A549 treated with AZD2906 at 1 μM for 4 hours (cell line): ENCODE measurements at places on chromosomes 6 and 20. TPM values are rescaled to one million over a fixed set of nuclear protein-coding genes. Genes with fewer than 3 reads are reported as not detected.

SERAC1 gene
- total RNA-seq = 2.4 to 4.6 TPM (median 3.0 TPM) in 5 replicates

TENT5A gene
- total RNA-seq = 1.00 to 1.4 TPM (median 1.1 TPM) in 5 replicates

MEI4 gene
- total RNA-seq = not detected in 5 replicates

PRKN gene
- 0.02 to 0.24 TPM (median 0.02 TPM) in 3 of 5 replicates, not detected in the others for total RNA-seq

NANP gene
- 6.2 to 8.7 TPM (median 7.3 TPM) in 5 replicates for total RNA-seq

BTN1A1 gene
- total RNA-seq = not detected in 5 replicates

HRH3 gene
- 0.02 TPM in 1 of 5 replicates, not detected in the others for total RNA-seq

VARS2 gene
- total RNA-seq = 14.1 to 15.9 TPM (median 15.6 TPM) in 5 replicates

FAM83C gene
- total RNA-seq = 0.11 to 0.20 TPM (median 0.15 TPM) in 5 replicates

SYNE1 gene
- total RNA-seq = 15.9 to 21.8 TPM (median 16.2 TPM) in 5 replicates

IL20RA gene
- total RNA-seq = 0.06 to 0.14 TPM in 2 of 5 replicates, not detected in the others

C6orf15 gene
- not detected in 5 replicates for total RNA-seq

EEF1E1 gene
- 51.9 to 76.9 TPM (median 59.1 TPM) in 5 replicates for total RNA-seq

ZNF165 gene
- total RNA-seq = 0.74 to 0.99 TPM (median 0.85 TPM) in 5 replicates

OOEP gene
- total RNA-seq = not detected in 5 replicates

KATNA1 gene
- 10.1 to 14.2 TPM (median 11.1 TPM) in 5 replicates for total RNA-seq

SLC4A11 gene
- 10.2 to 13.8 TPM (median 13.0 TPM) in 5 replicates for total RNA-seq
